ENCODE measurements at places on chromosomes 16 and 17. TPM values are rescaled to one million over a fixed set of nuclear protein-coding genes. Genes with fewer than 3 reads are reported as not detected.

DNA sequence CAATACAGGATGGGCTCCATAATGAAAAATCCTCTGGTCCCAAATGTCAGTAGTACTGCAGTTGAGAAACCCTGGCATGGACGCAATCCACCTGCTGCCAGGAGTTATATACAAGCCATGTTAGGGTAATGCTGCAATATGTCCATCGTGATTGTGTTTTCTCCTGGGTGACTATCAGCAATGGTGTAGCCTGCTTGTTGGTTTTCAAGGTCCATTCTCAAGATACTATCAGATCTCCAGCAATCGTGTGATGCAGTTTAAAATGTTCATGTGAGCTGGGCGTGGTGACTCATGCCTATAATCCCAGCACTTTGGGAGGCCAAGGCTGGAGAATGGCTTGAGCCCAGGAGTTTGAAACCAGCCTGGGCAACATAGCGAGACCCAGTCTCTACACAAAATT, 24.0 kb downstream of the ABCC1 start:
- DNase-seq: no peak

GRCh38 chr17:2395258-2396181, 5.3 kb downstream of the MNT start:
- peak; percentile 52 for DNase-seq

- DNase-seq: peak; percentile 43
Measured at GRCh38 chr16:31452631-31453106, 6.6 kb upstream of the ARMC5 start.

DNA sequence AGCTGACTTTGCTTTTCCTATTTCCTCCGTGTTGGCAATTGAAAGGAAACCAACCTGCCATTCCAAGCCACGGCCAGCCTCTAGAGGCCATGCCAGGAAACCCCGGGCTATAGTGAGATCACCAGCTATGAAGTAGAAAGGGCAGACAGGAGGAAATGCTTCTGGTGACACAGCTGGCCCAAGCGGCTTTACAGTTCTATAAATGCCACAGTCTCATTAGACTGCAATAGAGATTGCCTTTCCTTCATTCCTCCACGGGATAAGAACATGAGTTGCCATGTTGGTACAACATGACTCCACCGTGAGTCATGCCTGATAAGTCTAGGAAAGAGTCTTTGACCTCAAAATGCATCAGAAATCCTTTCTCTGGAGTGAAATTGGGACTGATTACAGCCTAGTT, 384.9 kb downstream of the GRIN2A start:
- no peak for DNase-seq

- DNase-seq: no peak
Measured at GRCh38 chr17:4405038-4405669, 28.6 kb upstream of the SPNS3 start.

GRCh38 chr17:44878627-44879221, 20.5 kb downstream of the EFTUD2 start:
- peak; percentile 63 for DNase-seq

DNA sequence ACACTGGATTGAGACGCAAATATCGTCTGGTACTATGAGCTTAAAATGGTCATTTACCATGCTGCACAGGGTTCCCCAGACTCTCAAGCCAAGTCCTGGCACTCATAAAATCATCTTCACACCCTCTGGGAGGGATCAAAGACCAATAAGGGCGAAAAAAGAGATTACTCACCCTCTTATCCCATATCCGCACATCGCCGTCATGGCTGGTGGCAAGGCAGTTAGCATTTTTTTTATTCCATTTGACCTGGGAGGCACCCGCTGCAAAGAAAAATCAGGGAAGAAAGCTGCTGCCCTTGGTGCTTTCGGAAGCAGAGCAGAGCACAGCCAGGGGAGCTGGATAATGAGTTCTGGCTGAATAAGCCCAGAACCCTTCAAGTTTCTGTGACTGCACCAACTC, 42.4 kb downstream of the WDR59 start:
- no peak for DNase-seq

TSPOAP1 gene
- total RNA-seq: 0.14 TPM

C16orf86 gene
- 3.7 TPM for total RNA-seq

RUNDC1 gene
- total RNA-seq: 10.1 TPM
